ENCODE measurements at places on chromosomes 4 and X.

- DNase-seq = peak; percentile 32
Measured at GRCh38 chr4:76896614-76897535, 1.1 kb downstream of the SOWAHB start.

DNA sequence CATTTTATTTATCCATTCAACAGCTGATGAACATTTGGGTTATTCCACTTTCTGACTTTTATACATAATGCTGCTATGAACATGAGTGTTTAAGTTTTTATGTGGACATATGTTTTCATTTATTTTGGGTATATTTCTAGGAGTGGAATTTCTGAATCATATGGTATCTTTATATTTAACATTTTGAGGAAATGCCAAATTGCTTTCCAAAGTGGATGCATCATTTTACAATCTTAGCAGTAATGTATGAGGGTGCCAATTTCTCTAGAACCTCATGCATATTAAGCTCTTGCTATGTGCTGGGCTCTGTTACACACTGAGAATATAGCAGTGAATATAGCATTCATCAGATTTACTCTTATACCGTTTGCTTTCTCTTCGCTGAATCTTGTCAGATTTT, 983.7 kb downstream of the STIM2 start:
- no peak for DNase-seq

DNA sequence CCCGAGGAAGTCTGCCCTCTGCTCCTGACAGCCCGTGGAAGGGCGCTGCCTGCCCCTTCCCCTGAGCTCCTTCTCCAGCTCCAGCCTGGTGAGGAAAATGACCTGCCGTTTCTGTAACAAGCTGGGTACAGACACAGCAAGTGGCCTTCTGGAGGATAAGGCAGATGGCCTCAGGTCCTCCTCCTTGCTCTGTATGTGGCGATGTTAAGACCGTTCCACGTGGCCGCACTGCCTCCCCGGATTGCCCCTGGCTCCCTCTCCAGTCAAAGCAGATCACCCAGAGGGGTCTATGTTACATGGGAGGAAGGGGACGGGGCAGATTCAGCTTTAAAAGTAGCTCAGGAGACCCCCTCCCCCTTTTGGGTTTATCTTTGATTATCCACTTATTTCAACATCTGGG, 80.3 kb upstream of the GATB start:
- DNase-seq = no peak

- no peak for DNase-seq
Measured at GRCh38 chrX:25020905-25021449, 5.2 kb upstream of the ARX start.

DNA sequence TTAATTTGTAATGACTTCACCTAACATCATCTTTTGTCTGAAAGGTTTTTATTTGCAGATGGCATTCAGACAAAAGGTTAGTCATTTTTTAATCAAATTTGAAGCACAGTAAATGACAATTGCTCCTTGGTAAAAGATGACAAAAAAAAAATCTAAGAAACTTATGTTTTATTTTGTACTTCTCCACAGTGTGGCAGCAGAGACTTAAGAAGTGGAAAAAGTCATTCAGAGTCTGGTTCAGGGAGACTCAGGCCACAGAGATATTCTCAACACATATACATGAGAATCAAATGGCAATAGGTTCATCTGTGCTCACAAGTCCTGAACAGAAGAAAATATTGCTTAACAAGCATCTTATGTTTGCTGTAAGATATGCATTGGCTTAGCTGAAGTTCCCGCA, 436.2 kb downstream of the KCNIP4 start:
- DNase-seq = no peak

DNA sequence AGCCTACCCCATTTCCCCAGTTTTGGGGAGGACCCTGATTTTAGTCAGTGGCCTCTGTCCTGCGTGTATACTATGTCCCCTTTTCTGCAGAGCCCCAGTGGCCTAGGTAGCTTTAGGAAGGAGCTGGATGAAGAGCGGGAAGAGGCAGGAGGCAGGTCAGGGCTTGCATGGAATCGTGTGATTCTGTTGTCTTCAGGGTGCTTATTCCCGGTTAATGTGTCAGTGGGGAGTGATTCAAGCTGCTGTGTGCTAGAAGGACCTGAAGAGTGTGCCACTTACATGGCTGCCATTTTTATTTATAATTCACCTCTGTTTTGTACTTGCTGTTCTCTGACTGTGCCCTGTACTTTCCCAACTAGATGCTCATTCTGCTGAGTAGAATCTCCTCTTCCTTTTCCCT, 127.3 kb upstream of the AMOT start:
- DNase-seq = no peak

- no peak for DNase-seq
Measured at GRCh38 chr4:97720869-97721432, 422.3 kb downstream of the STPG2 start.

- DNase-seq = no peak
Measured at GRCh38 chr4:141705048-141705746, 68.8 kb downstream of the IL15 start.

DNA sequence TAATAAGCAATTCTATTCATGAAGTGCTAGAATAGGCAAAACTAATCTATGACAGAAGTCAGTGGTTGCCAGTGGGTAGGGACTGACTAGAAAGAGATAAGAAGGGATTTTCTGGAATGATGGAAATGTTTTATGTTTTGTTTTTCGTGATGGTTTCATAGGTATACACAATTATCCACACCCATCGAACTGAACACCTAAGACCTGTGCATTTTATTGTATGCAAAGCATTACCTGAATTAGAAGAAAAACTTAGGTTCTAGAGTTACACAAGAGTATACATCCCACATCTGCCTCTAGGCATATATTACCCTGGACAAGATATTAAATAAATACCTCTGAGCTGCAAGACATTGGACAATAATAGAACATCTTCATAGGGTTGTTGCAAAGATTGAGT, 205.2 kb downstream of the SOWAHB start:
- no peak for DNase-seq

- no peak for DNase-seq
Measured at GRCh38 chr4:57614257-57614932, 504.2 kb upstream of the IGFBP7 start.

DNA sequence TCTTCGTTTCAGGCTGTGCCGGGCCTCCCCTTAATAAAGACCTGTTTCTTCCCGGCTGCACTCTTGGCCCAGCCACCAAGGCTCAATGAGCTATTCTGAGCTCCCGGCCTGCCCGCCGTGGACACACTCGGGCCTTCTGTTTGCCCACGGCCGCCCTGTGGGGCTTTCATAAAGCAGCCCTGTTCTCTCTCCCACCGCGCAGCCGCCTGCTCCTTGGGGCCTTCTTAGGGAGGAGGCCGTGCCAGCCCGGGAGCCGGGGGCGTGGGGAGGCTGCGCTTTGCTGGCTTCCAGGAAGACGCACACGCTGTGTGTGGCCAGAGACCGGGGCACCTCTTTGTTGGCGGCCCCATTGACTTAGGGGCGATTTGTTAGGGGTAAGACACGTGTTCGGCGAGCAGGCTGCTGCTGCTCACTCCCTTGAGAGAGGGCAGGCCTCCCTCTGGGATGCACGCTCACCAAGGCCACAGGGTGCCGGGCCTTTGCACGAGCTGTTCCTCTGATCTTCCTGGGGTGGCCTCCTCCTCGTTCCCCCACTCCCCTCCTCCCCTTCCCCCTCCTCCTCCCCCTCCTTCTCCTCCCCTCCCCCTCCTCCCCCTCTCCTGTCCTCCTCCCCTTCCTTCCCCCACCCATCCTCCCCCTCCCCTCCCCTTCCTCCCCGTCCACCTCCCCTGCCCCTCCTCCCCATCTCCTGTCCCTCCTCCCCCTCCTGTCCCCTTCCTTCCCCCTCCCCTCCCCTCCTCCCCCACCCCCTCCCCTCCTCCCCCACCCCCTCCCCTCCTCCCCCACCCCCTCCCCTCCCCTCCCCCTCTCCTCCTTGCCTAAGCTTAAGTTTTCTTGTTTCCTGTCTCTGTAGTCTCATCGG, 11.3 kb downstream of the BLOC1S4 start:
- DNase-seq = peak; percentile 94

- no peak for DNase-seq
Measured at GRCh38 chr4:142715727-142716126, 130.4 kb downstream of the INPP4B start.

- no peak for DNase-seq
Measured at GRCh38 chr4:100289946-100290345, 99.7 kb upstream of the DDIT4L start.

GRCh38 chrX:139563251-139563650, 32.7 kb downstream of the F9 start:
- no peak for DNase-seq

DNA sequence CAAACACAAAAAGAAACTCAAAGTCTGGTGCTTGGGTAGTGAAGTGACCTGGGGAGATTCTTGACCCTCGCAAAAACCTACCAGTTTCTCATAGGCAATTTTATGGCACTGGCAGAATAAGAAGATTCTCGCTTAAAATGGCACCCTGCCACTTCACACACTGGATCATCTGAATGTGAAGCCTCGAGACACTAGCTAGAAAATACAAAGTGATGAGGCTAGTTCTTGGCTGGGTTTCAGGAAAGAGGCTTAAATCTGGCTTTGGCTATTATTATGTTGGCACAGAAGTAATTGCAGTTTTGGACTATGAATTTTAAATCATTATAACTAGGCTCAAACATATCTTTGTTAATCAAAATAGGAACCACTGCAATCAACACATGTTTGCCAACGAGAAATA, 634.7 kb upstream of the BOD1L1 start:
- no peak for DNase-seq

DNA sequence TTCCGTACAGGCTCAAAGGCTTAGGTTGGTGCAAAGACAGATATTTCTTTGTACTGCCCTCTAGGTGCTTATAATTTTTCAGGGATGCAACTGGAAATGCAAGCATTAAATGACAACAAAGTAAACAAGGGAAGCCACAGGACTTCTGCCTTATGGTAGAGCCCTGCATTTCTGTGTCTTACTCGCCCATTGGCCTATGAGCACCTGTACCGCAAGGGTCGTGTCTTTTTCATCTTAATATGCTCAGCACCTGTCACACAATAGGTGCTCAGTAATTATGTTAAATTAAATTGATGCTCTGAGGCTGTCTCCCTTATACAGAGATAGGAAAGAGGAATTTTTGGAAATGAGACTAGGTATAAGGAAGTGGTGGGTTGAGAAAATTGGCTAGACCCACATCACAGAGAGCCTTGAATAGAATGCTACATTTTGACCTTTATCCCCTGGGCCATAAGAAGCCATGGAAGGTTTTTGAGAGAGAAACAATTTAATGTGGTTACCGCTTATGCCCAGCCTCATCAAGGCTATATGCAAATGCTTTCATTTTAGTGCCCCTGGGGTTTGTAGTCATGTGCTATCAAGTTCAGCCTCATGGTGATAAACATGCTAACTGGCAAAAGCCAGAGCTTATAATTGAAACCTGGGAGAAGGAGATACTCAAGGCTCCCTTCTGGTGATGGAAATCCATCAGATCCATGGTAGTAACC, 16.3 kb downstream of the VSIG4 start:
- DNase-seq = no peak

DNA sequence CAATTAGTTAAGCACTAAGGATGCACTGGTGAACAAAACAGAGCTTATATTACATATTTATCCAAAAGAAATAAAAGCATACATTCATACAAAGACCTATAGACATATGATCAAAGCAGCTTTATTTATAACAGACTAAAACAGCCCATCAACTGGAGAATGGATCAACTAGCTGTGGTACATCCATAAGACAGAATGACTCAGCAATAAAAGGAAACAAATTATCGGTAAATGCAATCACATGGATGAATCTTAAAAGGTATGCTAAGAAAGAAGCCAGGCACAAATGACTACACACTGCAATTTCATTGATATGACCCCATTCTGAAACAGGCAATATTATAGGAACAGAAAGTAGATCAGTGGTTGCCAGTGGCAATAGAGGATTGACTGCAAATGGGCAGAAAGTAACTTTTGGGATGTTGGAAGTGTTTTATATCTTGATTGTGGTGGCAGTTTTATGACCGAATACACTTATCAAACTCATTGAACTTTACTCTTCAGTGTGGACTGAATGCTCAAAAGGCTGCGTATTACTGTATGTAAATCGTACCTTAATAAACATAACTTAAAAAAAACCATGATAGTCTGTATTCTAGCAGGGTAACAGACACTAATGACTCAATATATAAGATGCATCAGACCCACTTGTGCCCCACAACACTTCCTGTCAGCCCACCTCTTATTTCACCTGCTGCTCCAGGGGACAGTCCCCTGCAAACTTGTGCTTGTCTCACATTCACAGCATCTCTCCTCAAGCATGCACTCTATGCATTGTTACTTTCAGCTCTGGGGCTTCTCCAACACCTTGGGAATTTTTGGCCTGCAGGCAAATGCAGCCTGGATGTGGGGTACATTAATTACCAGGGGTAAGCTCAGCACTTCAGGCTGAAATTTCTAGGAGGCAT, 59.1 kb downstream of the MID1IP1 start:
- no peak for DNase-seq

DNA sequence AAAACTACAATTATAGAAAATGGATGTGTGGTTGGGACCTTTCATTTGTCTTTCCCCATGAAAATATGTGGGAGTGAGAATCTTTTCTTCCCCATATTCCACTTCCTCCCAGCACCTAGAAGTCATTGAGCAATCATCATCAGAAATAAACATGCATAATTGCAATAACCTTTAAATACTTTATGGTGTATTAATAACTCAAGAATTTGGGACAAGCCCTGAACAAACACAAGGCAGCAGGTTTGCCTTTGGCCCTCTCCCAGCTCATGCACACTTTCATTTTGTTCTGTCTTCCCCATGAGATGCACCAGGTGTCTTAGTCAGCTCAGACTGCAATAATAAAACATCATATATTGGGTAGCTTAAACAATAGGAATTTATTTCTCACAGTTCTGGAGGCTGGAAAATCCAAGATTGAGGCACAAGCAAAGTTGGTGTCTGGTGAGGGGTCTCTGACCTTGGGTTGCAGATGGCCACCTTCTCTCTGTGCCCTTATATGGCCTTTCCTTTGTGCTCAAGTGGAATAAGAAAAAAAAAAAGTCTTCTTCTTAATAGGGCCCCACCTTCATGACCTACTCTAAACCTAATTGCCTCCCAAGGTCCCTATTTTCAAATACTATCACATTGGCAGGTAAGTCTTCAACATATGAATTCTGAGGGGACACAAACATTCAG, 34.7 kb upstream of the TMEM184C start:
- no peak for DNase-seq

GRCh38 chr4:184096561-184097240, 121.0 kb downstream of the ENPP6 start:
- DNase-seq = no peak

DNA sequence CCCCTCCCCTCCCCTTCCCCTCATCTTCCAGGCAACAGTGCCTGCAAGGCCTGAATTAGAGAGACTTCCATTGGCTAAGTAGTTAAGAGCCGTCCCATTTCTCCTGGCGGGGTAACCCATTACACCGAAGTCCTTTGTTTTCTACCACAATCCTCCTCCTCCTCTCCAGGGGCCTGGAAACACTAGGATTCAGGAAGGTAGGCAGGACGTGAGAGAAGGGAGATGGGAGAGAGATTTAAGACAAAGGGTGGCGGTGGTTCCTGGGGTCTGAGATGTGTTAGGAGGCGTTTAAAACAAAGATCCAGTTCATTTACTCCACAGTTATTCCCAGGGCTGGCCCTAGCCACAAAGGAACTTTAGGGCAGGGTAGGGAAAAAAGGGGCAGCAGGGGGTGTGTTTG, 28.0 kb downstream of the NYX start:
- no peak for DNase-seq
